ENCODE measurements at places on chromosomes 12 and 14. TPM values are rescaled to one million over a fixed set of nuclear protein-coding genes. Genes with fewer than 3 reads are reported as not detected.

RAD51B gene
- 13.2 TPM for total RNA-seq

ZC3H10 gene
- total RNA-seq, result 7.8 TPM

KCNC2 gene
- not detected for total RNA-seq

CCDC177 gene
- total RNA-seq, result not detected

EPYC gene
- total RNA-seq, result not detected

MUCL1 gene
- total RNA-seq, result not detected

NOVA1 gene
- 1.3 TPM for total RNA-seq

SERPINA4 gene
- total RNA-seq, result not detected

ANO2 gene
- total RNA-seq, result 58.5 TPM

LMNTD1 gene
- 0.29 TPM for total RNA-seq

ENDOU gene
- not detected for total RNA-seq

EXOC3L4 gene
- total RNA-seq, result not detected

LRRC43 gene
- 3.3 TPM for total RNA-seq

TSHR gene
- not detected for total RNA-seq

TAS2R9 gene
- 0.19 TPM for total RNA-seq

MMP19 gene
- 0.65 TPM for total RNA-seq

ARHGEF40 gene
- 2.9 TPM for total RNA-seq

MFAP5 gene
- not detected for total RNA-seq

OR4Q3 gene
- total RNA-seq, result not detected

NDUFA9 gene
- 98.1 TPM for total RNA-seq

KLRG1 gene
- total RNA-seq, result 1.3 TPM

PRH1 gene
- 16.0 TPM for total RNA-seq

POLE gene
- 26.5 TPM for total RNA-seq

ACRBP gene
- 1.6 TPM for total RNA-seq

SERPINA10 gene
- total RNA-seq, result not detected

All from vein endothelial cell (primary cell).